CD4-positive, alpha-beta memory T cell (primary cell): ENCODE measurements at places on chromosomes 13 and 19. TPM values are rescaled to one million over a fixed set of nuclear protein-coding genes. Genes with fewer than 3 reads are reported as not detected.
A peak's percentile ranks its signal among the peaks of the same experiment; 100 is the strongest.

DNA sequence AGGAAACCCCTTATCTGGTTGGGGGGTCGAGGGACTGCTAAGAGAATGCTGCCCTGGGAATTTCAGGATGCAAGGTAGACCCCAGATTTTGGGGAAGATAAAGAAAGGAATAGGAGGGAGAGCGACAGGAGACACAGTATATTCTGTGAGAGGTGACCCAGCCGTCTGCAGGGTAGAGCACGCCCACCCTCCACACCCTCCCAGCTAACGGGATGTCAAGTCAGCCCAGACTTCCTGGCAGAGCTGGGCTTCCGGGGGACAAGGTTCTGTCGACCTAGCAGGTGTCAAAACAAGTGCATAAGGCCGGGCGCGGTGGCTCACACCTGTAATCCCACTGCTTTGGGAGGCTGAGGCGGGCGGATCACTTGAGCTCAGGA lies 695 bp upstream of the PRR36 start:
- no peak for DNase-seq

GRCh38 chr13:74299721-74300120 lies 165.5 kb upstream of the KLF12 start:
- no peak for DNase-seq

DNA sequence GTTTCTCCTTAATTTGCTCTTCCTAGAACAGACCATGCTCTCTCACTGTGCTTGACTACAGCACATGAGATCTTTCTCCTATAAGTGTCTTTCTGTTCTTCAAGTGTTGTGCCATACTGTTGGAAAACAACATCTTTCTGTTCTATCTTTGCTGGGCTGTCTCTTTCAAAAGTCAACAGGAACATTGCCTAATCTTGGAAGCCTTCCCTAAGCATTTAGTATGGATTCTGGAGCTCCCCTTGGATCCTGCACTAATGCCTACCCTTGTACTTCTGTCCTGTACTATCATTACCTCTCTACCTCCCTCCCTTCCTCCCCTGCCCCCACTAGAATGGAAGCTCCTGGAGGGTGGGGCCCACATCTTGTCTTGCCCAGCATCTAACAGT lies 26.8 kb downstream of the STARD13 start:
- no peak for DNase-seq

- DNase-seq, result no peak
These were observed 65.1 kb upstream of the RANBP3 start for GRCh38 chr19:6042776-6043726.

- DNase-seq, result no peak
These were observed 88.6 kb downstream of the KLF12 start for GRCh38 chr13:74045583-74045982.

GRCh38 chr19:508204-509150 lies 1.2 kb downstream of the TPGS1 start:
- DNase-seq, result no peak

DNA sequence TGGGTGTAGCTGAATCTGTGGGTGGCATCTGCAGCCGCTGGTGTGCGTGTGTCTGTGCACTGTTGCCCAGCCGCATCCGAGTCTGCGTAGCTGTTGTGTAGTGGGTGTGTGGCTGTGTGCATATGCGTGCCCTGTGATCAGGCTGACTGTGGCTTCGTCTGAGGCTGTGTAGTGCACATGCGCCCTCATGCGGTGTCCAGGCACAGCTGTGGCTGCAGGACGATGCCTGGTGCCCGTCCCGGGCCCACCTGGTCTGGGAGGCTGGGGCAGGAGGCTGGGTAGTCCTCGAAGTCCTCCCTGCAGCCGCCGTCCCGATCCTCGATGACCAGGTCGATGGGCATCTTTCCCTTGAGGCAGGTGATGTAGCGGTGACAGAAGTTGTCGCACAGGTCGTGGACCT lies 4.9 kb downstream of the MEIS3 start:
- no peak for DNase-seq

DNA sequence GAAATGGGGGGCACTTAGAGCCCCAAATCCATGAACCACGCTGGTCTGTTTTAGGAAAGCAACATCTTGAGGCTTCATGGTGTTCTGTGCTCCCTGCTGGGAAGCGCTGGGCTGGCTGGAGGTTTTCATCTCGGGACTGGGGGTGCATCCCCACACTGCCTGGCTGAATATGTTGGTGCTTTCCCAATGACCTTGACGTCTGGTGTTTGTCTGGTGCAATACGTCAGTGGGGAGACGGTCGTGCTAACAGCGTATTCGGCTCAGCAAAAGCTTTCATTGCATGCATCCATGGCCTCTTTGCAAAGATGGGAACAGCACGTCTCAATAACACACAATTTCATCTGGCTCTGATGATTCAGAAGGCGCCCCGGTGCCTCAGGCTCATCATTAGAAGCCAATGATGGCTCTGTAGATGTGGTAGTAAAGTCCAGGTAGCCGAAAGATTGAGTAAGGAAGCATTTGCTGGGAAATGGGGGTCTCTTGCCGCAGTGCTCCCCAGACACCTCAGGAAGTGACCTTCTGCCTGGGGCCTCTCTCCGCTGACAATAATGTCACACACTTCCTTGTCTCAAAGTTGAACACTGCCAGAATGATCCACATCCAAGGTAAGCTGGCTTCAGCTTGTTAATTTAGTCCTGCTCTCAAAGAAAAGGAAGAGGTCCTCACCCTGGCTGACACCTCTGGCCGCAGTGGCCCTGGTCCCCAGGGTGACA lies 97.7 kb downstream of the ING1 start:
- DNase-seq, result no peak

DNA sequence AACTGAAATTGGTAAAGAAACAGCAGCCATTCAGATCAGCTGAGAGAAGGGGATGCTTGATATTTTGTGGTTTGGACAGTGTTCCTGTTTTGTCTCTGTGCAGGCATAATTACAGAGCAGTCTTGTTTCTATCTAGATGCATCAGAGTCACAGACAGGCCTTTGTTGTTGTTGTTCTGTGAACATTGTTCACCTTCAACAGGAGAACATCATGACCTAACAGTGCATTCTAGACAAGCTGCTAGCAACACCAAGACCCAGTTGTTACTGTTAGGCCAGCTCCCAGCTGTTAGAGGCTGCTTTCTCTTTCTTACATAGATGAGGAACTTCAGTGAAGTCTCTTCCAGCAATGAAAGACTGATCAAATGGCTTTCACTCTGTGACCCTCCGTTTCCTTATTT lies 8.5 kb upstream of the LSR start:
- DNase-seq, result peak; percentile 75

Gene RPL13A
- total RNA-seq, result 5,661 TPM

Gene SIGLEC11
- not detected for total RNA-seq

Gene LRRC8E
- total RNA-seq, result not detected

Gene C19orf67
- total RNA-seq, result 0.55 TPM

Gene CYP4F2
- not detected for total RNA-seq
